Camera-type eye (tissue), 1 donor: ENCODE measurements at places on chromosomes 7 and 10. TPM values are rescaled to one million over a fixed set of nuclear protein-coding genes. Genes with fewer than 3 reads are reported as not detected.

The GPRIN2 gene
- 9.0 TPM for total RNA-seq

The CLCN1 gene
- total RNA-seq, result 0.22 TPM

The XPNPEP1 gene
- total RNA-seq, result 100 TPM

The PKD2L1 gene
- total RNA-seq, result 0.16 TPM

The UNC5B gene
- 10.9 TPM for total RNA-seq

The EPHB6 gene
- 17.3 TPM for total RNA-seq

The WNT8B gene
- 0.16 TPM for total RNA-seq

The GFRA1 gene
- 62.2 TPM for total RNA-seq

The NUB1 gene
- total RNA-seq, result 57.6 TPM

The CCDC7 gene
- total RNA-seq, result 66.3 TPM

The CPXM2 gene
- 27.7 TPM for total RNA-seq

The BMI1 gene
- 114 TPM for total RNA-seq

The CSGALNACT2 gene
- 40.5 TPM for total RNA-seq

The PPP1R3C gene
- total RNA-seq, result 69.8 TPM

The CNOT4 gene
- 27.2 TPM for total RNA-seq

The PSTK gene
- total RNA-seq, result 8.1 TPM

The LAMB1 gene
- total RNA-seq, result 206 TPM

The FAM241B gene
- total RNA-seq, result 5.1 TPM

The COL26A1 gene
- total RNA-seq, result 6.9 TPM

The SYT15B gene
- total RNA-seq, result 4.0 TPM

The SFTPA1 gene
- not detected for total RNA-seq

The SLC29A3 gene
- total RNA-seq, result 7.5 TPM

The SPDYE1 gene
- not detected for total RNA-seq

The GNGT1 gene
- total RNA-seq, result 20.3 TPM

The KEL gene
- total RNA-seq, result 5.1 TPM

The UPF2 gene
- total RNA-seq, result 44.3 TPM
